ENCODE measurements at places on chromosomes 6 and 20. TPM values are rescaled to one million over a fixed set of nuclear protein-coding genes. Genes with fewer than 3 reads are reported as not detected.

Gene POM121L2
- polyA plus RNA-seq = not detected

Gene SLCO4A1
- polyA plus RNA-seq = 21.7 TPM

- no peaks in the 10 kb centered on the region for H3K4me1 ChIP-seq
- H3K4me3 ChIP-seq = no peak overlapping the region
- H3K27me3 ChIP-seq = no peaks in the 10 kb centered on the region
- H3K27ac ChIP-seq = no peak overlapping the region
- no peak for DNase-seq
Measured at GRCh38 chr20:20483328-20483727, 115.4 kb downstream of the INSM1 start.

Gene SLC17A2
- not detected for polyA plus RNA-seq

DNA sequence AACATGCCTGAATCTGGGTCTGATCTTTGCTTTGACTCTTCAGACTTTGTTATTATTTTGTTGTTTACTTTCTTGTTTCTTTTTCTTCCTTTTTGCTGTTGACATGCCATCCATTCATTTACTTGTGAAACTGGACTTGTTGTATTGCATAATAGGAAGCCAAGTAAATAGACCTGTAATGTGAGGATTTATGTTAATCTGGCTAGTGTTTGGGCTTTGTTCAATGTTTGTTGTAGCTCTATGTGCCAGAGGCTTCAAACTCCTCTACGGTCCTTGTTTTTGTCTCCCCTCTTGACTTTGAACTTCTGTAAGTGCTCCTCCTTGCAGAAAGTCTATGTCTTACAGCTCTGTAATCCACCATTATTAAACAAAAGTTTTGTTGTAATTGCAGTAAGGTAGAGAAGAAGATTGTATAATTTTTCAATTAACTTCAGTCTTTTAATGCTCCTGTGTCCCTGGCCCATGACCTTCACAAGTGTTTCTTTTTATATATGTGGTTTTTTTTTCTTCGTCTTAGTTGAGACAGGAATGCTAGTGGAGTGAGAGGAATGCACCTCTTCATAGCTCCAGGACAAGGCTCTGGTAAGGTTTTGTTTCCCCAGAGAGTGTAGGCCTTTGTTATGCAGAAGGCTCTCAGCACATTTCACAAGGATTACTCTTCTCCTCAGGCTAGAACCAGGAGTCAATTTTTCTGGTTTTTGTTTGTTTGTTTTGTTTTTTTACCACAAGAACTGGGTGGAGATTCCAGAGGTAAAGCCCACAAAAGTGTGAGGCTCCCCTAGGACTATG, 1061.8 kb upstream of the CITED2 start:
- no peaks in the 10 kb centered on the region for H3K36me3 ChIP-seq
- no peaks in the 10 kb centered on the region for H3K27me3 ChIP-seq
- DNase-seq = no peak
- no peak overlapping the region for H3K4me3 ChIP-seq
- H3K27ac ChIP-seq = no peak overlapping the region
- H3K4me1 ChIP-seq = peaks cover 28% of the 10 kb centered on the region

GRCh38 chr6:144384427-144384826, 99.3 kb downstream of the UTRN start:
- no peaks in the 10 kb centered on the region for H3K27me3 ChIP-seq
- H3K36me3 ChIP-seq = no peaks in the 10 kb centered on the region
- H3K4me3 ChIP-seq = no peak overlapping the region
- no peak for DNase-seq
- peaks cover 4% of the 10 kb centered on the region for H3K4me1 ChIP-seq

DNA sequence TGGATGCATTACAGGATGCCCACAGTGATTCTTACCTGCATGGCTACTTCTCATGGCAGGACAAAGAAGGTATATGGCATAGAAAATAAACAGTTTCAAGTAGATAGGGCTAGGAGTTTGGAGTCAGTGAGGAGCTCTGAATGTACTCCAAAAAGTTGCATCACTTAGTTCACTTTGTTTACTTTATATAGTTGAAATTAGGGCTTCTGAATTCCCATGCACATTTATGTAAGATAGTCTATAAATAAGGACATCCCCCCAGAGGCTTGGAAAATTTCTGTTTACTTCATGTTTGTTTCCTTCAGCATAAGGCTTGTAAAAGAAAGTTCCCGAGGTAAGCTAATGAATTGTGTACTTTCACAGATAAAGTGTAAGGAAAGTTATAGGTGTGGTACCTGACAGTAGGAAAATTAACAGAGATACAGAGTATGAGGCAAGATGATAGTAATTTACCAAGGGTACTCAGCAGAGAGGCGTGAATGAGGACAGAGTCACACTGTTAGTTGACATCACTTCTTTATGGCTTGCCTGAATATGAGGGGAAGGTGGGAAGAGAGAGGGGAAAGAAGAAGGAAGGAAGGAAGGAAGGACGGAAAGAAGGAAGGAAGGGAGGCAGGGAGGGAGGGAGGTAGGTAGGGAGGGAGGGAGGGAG, 51.1 kb downstream of the ADTRP start:
- H3K27ac ChIP-seq = no peak overlapping the region
- H3K4me1 ChIP-seq = no peaks in the 10 kb centered on the region
- DNase-seq = no peak
- H3K36me3 ChIP-seq = no peaks in the 10 kb centered on the region

- DNase-seq = no peak
- H3K4me3 ChIP-seq = no peak overlapping the region
- no peaks in the 10 kb centered on the region for H3K4me1 ChIP-seq
- H3K36me3 ChIP-seq = no peaks in the 10 kb centered on the region
Measured at GRCh38 chr6:81455641-81456040, 296.8 kb downstream of the TENT5A start.

DNA sequence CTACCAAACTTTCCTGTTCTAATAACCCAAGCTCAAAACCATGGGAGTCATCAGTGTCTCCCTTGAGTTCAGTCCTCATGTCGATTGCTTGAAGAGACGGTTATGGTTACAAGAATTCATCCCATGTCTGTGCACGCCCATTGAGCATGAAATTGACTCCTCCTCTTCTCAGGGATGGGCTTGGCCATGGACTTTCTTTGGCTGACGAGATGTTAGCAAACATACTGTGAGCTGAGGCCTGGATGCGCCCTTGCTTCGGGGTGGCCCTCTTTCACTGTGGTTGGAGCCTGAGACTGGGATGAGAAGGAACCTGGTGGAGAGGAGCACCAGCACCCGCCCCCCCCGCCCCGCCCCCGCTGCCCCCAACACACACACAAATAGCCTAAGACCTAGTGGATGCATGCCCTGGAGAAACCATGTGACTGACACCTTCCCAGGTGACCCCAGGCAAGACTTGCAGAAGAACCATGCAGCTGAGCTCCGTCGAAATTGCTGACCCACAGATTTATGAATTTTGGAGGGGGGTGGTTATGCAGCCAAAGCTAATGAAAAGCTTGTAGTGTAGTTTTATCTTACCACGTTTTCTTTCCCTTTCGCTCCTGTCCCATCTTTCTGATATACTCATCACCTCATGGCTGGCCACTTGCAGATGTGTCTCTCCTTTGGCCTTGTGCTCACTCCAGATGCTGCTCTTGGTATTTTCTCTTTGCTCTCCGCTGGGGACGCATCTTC, 231.4 kb downstream of the CDH4 start:
- no peak for DNase-seq
- H3K4me3 ChIP-seq = no peak overlapping the region
- H3K27me3 ChIP-seq = peaks cover 12% of the 10 kb centered on the region
- H3K27ac ChIP-seq = no peak overlapping the region
- no peaks in the 10 kb centered on the region for H3K36me3 ChIP-seq

DNA sequence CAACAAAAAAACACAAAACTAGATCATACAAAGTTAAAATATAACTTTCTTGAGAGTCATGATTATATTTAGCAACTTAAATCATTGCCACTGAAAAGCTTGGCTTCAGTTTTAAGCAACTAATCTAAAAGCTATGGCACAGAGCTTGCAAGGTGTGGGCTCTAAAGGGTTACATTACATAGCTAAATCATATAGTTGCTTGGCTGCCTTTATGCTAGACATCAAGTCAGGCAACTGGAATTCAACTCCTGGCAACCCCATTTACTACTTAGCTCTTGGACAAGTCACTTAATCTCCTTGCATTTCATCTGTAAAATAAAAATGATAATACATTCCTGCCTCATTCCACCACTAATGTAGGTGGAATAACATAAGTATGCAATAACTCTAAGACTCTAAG, 40.9 kb upstream of the GCM1 start:
- no peak overlapping the region for H3K4me3 ChIP-seq
- H3K36me3 ChIP-seq = no peaks in the 10 kb centered on the region
- no peaks in the 10 kb centered on the region for H3K27me3 ChIP-seq
- DNase-seq = no peak

DNA sequence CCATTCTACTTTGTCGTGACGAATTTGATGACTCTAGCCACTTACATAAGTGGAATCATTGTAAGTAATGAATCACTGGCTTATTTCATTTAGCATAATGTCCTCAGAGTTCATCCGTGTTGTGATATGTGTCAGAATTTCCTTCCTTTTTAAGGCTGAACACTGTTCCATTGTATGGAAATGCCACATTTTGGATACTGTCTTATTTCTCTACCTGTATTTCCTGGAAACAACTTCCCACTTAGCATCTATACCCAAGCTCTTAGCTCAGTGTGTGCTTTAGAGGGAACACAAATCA, 28.8 kb upstream of the GGTLC1 start:
- H3K4me3 ChIP-seq = no peak overlapping the region
- H3K36me3 ChIP-seq = no peaks in the 10 kb centered on the region
- H3K27ac ChIP-seq = no peak overlapping the region
- no peaks in the 10 kb centered on the region for H3K27me3 ChIP-seq

GRCh38 chr6:108744996-108745395, 103.2 kb upstream of the ARMC2 start:
- H3K4me3 ChIP-seq = no peak overlapping the region
- H3K4me1 ChIP-seq = peaks cover 12% of the 10 kb centered on the region
- H3K27me3 ChIP-seq = no peaks in the 10 kb centered on the region
- no peak overlapping the region for H3K27ac ChIP-seq
- no peak for DNase-seq

GRCh38 chr20:20014659-20015058, 2.5 kb upstream of the NAA20 start:
- peaks cover 5% of the 10 kb centered on the region for H3K4me1 ChIP-seq
- H3K36me3 ChIP-seq = peaks cover 7% of the 10 kb centered on the region
- peak overlapping the region; percentile 9 for H3K27ac ChIP-seq
- no peaks in the 10 kb centered on the region for H3K27me3 ChIP-seq
- no peak for DNase-seq

GRCh38 chr6:88455317-88455716, 289.2 kb upstream of the CNR1 start:
- no peak overlapping the region for H3K27ac ChIP-seq
- H3K4me1 ChIP-seq = no peaks in the 10 kb centered on the region
- peak; percentile 33 for DNase-seq
- H3K36me3 ChIP-seq = no peaks in the 10 kb centered on the region

DNA sequence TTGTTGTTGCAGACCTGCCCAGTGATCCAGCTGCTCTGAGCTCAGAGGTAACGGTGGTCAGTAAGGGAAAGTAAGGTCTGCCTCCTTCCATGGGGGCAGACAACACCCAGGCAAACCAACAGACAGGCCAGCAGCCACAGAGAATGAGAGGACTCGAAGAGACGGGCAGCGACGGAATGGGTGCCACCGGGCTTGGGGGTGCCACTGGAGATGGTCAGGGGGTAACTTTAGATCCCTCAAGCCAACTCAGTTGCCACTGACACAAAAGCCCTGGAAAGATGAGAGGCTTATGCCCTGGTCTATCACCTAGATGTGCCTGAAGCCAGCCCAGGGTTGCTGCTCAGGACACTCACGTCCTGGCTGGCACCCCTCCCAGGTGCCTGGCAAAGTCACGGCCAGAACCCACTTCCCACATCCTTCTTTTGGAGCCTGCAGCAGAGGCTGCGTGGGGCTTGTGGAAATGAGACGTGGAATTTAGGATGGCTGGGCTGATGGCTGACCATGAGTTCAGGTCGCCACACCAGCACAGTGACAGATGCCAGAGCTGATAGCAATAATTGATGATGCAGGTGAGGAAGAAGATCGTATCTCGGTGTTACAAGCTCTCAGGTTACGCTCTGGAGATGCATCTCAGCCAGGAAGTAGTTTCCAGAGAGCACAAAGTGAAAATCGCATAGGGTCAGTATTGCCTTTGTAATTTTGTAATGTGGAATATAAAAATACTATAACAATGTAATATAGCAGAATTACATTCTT, 209.1 kb downstream of the SYNDIG1 start:
- H3K27ac ChIP-seq = no peak overlapping the region
- H3K4me1 ChIP-seq = no peaks in the 10 kb centered on the region
- no peaks in the 10 kb centered on the region for H3K36me3 ChIP-seq
- H3K27me3 ChIP-seq = no peaks in the 10 kb centered on the region
- H3K4me3 ChIP-seq = no peak overlapping the region

Gene FAM83D
- 0.67 TPM for polyA plus RNA-seq

GRCh38 chr6:11384531-11385309, 152.3 kb upstream of the NEDD9 start:
- no peaks in the 10 kb centered on the region for H3K36me3 ChIP-seq
- no peak overlapping the region for H3K4me3 ChIP-seq
- no peak overlapping the region for H3K27ac ChIP-seq
- DNase-seq = no peak
- peaks cover 9% of the 10 kb centered on the region for H3K4me1 ChIP-seq

Gene HEY2
- polyA plus RNA-seq = 28.6 TPM

Gene NR2E1
- polyA plus RNA-seq = not detected

DNA sequence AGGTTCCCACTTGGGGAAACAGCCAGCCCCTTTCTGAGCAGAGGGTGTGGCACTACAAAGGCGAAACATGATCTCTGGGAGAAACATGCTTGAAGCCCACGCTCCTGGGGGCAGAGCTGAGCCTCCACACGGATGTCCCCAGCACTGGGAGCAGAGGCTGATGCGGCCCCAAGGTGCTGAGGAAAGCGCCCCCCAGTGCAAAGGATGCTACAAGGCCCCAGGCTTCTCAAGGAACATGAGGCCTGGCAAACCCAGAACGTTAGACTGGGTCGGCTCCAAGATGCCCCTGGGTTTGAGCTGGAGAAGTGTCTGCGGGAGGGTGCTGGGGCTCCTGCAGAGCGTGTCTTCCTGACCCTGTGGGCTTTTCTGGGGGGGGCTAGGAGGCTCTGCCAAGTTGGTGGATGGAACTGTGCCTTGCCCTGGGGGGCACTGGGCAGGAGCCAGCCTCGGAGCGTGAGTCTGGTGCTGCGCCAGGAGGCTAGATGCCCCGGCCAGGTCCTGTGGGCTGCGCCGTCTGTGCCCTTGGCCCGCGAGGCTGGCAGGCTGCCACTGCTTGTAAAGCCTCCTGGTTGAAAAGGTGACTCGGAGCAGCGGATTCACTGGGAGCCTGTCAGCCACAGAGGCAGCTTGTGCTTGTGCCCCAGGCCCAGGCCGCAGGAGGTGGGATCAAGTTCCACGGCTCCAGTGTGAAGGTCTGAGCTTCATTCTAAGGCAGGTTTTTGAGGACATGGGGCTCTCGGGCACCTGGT, 8.1 kb downstream of the SYNJ2 start:
- H3K27ac ChIP-seq = peak overlapping the region; percentile 47
- peaks cover 13% of the 10 kb centered on the region for H3K4me1 ChIP-seq
- H3K27me3 ChIP-seq = no peaks in the 10 kb centered on the region
- H3K36me3 ChIP-seq = no peaks in the 10 kb centered on the region
- H3K4me3 ChIP-seq = no peak overlapping the region

GRCh38 chr6:68196645-68197044, 438.4 kb upstream of the ADGRB3 start:
- no peaks in the 10 kb centered on the region for H3K27me3 ChIP-seq
- no peak overlapping the region for H3K4me3 ChIP-seq
- no peak overlapping the region for H3K27ac ChIP-seq
- no peak for DNase-seq

Gene PACSIN1
- 0.77 TPM for polyA plus RNA-seq

GRCh38 chr20:47423586-47423985, 67.1 kb upstream of the ZMYND8 start:
- no peaks in the 10 kb centered on the region for H3K36me3 ChIP-seq
- DNase-seq = no peak
- no peak overlapping the region for H3K4me3 ChIP-seq
- peaks cover 2% of the 10 kb centered on the region for H3K4me1 ChIP-seq
- H3K27me3 ChIP-seq = no peaks in the 10 kb centered on the region

All from heart right ventricle (tissue), 16 donors.